Activated T-cell treated with anti-CD3 and anti-CD28 coated beads, Interleukin-2, amount 50 U/mL, for 4 hours (primary cell): ENCODE measurements at places on chromosomes 1 and 21.
A peak's percentile ranks its signal among the peaks of the same experiment; 100 is the strongest.

DNA sequence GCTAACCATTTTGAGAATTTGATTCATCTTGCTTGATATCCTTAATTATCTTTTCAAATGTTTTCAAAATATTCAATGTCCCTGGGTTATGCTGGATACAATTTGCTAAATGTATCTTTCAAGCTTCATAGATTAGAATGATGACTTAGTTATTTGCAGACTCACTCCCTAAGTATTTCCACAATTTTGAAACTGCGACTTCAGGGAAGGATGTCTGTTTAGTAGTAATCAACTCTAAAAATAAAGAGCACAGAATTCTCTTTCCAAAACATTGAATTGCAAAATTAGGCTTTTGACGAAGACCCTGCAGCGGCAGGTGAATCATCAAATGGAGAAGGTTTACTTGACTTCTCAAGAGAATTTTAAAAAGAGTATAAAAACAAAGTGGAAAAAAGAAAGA lies 14.2 kb downstream of the RGS1 start:
- DNase-seq = no peak

DNA sequence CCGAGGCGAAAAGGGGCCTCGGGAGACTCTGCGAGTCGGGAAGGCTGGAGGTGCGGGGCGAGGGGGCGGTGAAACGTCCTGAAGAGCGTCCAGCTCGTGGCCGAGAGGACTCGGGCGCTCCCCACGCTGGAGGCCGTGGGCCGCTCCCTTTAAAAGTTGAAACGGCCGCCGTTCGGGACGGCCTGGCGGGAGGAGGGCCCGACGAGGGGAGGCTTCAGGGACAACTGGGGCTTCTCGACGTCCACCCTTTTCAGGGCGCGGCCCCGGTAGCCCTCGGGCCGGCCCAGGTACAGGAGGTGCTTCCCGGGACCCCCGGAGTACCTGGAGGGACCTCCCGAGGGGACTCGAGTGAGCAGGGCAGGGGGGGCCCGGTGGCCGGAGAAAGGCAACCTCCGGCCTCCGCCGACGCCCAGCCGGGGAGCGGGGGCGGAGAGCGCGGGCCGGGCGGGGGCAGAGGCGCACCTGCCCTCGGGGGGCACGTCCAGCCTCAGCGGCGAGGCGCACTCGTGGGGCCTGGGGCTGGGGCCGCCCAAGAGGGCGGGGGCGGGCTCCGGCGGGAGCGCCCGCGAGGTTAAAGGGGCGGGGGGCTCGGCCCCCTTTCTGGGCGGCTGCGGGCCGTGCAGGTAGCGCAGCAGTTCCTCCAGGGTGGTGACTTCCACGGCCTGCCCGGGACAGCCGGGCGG lies 14.0 kb downstream of the SEMA6C start:
- no peak for DNase-seq

DNA sequence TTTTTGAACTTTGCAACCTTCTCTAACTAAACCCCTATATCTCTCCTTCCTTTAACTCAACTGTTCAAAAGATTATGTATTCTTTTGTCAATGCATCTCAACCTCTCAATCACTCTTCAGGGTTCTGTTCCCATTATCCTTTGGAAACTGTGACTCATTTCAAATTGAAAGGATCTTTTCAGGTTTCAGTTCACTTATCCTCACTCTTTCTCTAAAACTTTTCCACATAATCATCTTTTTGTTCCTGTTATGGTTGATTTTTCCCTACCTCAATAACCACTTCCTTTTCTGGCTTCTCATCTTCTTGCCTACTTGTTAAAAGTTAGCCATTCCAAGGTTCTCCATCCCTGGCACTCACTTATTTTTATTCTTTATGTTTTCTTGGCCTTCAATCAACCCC lies 56.2 kb upstream of the NUF2 start:
- DNase-seq = no peak

DNA sequence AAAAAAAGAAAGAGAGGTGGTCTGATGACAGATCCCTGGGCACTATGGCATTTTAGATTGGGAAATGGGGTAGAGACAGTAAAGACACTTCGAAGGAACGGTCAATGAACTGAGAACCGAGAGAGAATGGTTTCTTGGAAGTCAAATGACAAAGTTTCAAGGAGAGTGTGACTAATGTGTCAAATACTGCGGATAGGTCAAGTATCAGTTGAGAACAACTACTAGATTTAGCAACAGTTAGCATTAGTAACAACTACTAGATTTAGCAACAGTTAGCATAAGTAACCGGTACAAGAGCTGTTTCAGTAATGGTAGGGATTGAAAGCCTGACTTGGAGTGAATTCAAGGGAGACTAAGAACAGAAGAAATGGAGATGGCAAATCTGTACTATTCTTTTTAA lies 35.0 kb downstream of the UROD start:
- no peak for DNase-seq

DNA sequence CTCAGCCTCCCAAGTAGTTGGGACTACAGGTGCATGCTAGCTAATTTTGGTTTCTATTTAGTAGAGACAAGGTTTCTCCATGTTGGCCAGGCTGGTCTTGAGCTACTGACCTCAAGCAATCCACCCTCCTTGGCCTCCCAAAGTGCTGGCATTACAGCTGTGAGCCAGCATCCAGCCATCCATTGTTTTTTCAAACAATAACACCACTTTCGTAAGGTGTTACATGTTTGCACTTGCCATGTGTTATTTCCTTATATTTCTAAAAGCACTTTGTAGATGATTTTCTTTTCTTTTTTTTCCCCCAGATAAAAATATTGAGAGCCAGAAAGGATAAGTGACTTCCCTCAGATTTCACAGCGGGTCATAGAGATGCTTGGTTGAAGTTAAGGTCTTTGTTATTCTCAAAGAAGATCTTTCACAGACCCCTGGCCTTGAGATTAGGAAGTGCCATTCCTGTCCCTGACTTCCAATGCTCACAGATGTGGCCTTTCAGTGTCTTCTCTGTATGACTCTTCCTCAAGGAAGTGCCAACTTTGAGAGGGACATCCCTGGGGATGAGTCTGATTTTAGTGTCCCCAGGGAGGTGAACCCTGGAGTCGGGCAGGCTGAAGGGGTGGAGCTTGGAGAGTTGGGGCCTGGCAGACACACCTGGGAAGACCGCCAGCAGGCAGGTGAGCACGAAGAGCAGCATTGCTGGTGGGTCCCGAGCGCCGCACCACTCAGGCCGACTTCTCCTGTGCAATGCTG lies 6.3 kb downstream of the PIGR start:
- DNase-seq = no peak

- peak; percentile 23 for DNase-seq
These were observed 251.6 kb downstream of the AKT3 start for GRCh38 chr1:243598433-243598832.

- DNase-seq = no peak
These were observed 1.1 kb upstream of the TMEM9 start for GRCh38 chr1:201155354-201155753.

DNA sequence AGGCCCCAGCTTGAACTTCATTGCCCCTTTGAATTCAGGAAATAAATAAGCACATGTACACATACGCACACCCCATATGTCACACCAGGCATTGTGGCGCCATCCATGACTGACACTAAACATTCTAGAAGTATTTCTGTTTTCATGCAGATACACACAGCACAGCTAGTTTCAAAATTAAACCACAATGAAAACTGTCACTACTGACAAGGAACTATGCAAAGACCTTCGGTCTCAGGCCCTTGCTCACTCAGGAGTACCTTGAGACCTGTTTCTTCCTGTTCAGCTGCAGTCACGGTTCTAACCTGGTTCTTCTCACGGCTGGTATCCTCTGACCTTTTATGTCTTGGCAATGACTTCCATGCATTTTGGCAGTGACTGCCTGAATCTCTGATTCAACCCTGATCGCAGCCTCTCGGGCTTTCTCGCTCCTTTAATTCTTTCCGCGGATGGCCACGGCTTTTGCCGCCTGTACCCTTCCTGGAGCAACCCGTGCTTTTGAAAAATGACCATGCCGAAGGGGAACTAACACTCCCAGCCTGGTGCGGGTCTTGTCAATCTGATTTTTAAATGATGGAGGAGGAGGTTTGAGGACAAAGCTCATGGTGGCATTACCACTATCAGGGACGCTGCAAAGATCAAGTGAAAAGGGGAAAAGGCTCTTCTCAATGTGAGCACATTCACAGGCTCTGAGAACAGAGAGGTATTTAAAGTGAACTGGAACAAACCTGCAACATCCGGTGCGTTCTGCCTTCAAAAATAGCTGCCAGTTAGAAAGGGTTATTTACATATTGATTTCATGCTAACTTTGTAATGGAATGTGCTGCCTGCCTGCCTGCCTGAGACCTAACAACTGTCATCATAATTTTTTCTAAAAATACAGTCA lies 384.6 kb downstream of the RRAGC start:
- DNase-seq = no peak

DNA sequence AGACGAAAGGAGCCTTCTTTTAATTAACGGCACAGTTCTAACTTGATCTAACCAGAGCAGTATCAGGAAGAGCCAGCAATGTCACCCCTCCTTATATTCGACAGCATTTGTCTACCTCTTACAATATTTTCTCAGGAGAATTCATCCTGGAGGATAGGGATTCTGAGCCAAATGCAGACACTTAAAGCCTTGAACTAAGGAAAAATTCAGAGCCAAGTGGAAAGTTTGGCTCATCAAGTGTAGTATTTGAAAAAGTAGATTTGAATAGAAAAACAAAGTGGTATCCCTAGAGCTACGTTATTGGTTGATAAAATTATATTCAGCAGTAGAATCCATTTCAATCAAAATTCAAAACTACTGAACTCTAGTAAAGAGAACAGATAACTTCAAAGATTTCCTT lies 732.0 kb upstream of the ADGRL2 start:
- no peak for DNase-seq

DNA sequence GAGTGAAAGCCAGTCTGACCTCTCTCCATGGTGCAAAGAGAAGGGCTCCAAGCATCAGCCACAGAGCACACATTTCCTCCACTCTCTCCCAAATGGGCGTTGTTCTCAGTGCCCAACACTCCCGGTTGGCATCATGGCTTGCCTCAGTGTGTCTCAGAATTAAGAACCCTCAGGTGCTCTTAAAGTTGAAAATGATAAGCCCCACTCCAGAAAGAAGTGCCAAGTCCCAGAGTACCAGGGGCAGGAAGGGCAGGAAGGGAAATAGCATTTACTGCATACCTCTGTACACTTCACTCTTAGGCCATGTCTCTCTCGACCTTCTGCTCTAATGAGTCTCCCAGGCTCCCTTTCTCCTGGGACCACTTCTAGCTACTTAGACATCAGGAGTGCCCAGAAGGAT lies 15.2 kb upstream of the ARHGEF2 start:
- DNase-seq = no peak

GRCh38 chr21:38380481-38381137 lies 117.7 kb downstream of the ERG start:
- no peak for DNase-seq

- DNase-seq = no peak
These were observed 68.4 kb downstream of the LUZP1 start for GRCh38 chr1:23100074-23100748.

- DNase-seq = no peak
These were observed 31.0 kb upstream of the SDHB start for GRCh38 chr1:17084787-17085186.

GRCh38 chr1:117698398-117699160 lies 92.7 kb downstream of the TENT5C start:
- no peak for DNase-seq
